Fibroblast of the aortic adventitia (primary cell): ENCODE measurements at places on chromosomes 1 and 21. TPM values are rescaled to one million over a fixed set of nuclear protein-coding genes. Genes with fewer than 3 reads are reported as not detected.

DNA sequence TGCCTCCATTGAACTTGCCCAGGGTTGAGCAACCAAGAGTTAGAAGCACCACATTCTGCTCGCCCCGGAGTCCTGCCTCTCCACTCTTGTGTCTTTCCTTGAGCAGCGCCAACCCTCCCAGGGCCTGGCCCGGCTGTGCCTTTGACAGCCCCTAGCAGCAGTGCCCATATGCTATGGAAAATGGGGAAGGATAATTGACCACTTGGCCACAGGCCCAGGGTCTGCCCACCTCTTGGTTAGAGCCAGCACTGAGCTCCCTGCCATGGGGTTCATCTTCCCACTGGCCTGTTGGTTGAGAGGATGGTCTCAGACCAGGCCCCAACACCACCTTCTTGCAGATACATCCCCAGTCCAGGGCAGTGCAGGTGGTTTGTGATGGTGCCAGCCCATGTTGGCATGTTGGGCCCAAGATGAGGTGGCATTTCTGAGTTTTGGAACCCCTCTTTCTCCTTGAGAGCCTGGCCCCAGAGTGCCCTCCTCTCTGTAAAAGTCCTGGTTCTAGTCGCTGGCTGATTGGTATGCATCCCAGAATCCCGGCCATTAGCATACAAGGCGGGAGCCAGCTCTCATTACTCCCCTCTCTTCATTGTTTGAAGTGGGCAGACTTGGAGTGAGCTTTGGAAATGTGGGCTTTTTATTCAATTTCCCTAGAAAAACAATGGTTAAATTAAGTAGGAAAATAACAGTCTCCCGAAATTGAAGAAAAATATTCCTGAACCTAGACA, 7.6 kb downstream of the ARHGEF10L start:
- no peak for DNase-seq

DNA sequence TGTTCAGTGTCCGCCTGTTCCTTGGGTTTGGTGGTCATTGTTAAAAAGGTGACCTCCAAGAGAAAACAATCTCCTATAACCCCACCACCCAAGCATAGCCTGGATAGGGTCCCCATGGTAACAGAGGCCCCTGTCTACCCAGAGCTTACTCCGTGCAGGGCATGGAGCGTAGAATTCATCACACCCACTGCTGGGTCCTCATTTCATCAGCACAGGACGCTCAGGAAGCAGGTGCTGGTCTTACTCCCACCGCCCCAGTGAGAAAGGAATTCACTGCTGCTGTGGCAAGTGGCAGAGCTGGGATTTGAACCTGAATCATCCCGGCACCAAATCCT, 37.0 kb downstream of the ARHGEF10L start:
- DNase-seq, result no peak

DNA sequence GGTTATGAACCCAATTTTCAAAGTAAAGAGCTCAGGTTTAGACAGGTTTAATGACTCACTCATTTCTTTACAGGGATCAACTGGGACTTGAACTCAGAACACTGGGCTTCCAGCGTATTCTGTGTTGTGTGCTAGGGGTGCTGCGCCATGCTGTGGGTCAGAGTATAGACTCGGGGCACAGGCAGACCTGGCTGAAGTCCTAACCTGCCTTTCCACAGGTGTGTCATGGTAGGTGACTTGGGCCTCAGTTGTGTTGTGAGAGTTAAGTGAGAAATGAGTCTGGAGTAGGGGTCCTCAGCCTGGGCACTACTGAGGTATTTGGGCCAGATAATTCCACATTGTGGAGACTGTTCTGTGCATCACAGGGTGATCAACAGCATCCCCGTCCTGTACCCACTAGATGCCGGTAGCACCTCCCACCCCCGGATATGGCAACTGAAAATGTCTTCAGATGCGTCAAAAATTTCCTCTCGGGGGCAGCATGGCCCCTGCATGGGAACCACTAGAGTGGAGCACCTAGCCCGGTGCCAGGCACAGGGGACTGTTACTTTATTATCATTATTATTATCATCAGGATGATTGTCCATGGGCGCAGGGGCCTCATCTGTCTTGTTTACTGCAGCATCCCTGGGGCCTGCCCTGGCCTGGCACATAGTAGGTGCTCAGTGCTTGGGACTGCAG, 575.5 kb downstream of the PTPRU start:
- no peak for DNase-seq

GRCh38 chr1:93876244-93876643, 2.8 kb downstream of the DNTTIP2 start:
- DNase-seq, result no peak

DNA sequence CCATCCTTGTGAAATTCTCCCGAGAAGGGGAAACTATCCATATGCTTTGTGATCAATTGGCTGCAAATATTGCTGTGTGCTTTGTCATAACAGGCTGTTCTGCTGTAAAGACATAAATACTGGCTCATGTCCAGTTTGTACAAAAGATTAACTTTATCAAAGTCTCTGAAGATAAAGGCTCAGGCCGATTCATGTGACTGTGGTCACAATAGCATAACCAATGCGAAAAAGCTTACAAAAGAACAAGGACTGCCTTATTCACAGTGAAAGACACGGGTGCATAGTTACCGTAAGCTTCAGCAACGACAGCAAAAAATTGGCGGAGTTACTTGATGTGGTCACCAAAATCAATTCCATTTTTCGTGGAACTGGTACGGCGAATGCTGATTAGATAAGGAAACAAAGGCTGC, 173.6 kb upstream of the CHRM3 start:
- no peak for DNase-seq

GRCh38 chr1:42833981-42834380, 12.4 kb upstream of the ZNF691 start:
- no peak for DNase-seq

GRCh38 chr1:89754518-89754917, 66.3 kb upstream of the LRRC8D start:
- peak; percentile 66 for DNase-seq

- no peak for DNase-seq
Measured at GRCh38 chr1:228176461-228177182, 11.0 kb downstream of the IBA57 start.

DNA sequence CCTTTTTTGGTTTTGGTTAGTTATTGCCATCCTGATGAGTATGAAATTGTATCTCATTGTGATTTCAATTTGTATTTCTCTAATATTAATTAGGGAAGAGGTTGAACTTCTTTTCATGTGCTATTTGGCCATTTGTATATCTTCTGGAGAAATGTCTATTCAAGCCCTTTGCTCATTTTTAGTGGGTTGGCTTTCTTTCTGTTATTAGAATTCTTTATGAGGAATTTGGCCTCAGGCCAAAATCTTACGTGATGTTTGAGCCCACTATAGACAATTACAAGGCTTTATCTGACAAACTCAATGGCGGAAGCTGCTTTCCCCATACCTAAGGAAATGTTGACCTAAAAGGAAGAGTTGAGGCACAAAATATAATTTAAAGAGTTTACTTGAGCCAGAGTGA, 32.9 kb downstream of the IVNS1ABP start:
- DNase-seq, result peak; percentile 12

DNA sequence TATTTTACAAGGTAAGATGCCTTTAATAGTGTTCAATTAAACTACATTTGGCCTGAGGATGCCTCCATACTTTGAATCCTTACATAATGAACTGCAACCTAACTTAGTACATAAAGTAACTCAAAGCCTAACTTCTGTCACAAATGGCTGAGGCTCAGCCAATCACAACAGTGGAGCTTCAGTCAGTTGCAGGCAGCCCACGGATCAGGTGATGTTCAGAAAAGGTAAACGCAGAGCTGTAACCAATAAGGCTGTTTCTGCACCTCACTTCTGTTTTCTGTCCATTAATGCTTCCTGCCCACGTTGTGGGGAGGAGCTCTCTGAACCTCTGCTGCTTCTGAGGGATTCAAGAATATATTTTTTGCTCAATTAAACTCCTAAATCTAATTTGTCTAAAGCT, 94.8 kb upstream of the KIAA0040 start:
- DNase-seq, result no peak

DNA sequence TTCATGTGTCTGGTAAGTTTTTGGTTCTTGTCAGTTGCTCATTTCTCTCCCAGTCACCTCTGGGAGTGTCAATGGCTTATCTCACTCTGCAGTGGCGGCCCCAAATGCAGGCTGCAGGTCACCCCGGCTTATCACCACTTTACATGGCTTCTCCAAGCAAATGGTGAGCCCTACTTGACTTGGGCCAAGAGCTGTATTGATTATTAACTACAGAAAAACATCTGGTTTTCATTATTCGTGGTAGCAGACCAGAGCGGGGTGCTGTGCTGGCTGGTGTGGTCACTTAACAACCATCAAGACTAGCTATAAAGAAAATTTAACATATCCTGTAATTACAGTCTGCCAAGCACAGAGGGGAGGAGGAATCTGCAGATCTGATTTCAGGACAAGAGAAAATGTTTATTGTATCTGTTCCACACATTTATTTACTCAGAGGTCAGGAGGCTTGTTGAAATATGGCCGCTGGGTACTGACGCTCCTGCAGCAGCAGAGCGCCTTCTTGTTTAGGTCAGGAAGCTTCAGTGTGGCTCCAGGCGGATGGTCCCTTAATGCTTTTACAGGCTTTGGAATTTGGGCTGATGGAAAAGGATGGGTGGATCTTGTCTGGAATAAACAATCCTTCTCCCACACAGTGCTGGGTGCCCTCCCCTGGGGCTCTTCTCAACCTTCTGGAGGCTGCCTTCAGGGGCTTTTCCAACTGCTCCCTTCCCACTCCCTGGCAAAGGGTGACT, 87.8 kb downstream of the HLX start:
- DNase-seq, result no peak

GRCh38 chr1:17059391-17060305, 5.8 kb upstream of the SDHB start:
- DNase-seq, result peak; percentile 81

- peak; percentile 54 for DNase-seq
Measured at GRCh38 chr1:9388335-9389180, 95.9 kb downstream of the SPSB1 start.

- no peak for DNase-seq
Measured at GRCh38 chr1:203880606-203881005, 19.2 kb downstream of the SNRPE start.

- DNase-seq, result peak; percentile 8
Measured at GRCh38 chr1:76876655-76877395, 9.5 kb downstream of the ST6GALNAC5 start.

- DNase-seq, result peak; percentile 16
Measured at GRCh38 chr1:81114191-81114590, 686.5 kb upstream of the ADGRL2 start.

- DNase-seq, result no peak
Measured at GRCh38 chr1:86205741-86206140, 49.2 kb upstream of the COL24A1 start.

GRCh38 chr1:114090738-114091505, 62.7 kb downstream of the SYT6 start:
- DNase-seq, result no peak

DNA sequence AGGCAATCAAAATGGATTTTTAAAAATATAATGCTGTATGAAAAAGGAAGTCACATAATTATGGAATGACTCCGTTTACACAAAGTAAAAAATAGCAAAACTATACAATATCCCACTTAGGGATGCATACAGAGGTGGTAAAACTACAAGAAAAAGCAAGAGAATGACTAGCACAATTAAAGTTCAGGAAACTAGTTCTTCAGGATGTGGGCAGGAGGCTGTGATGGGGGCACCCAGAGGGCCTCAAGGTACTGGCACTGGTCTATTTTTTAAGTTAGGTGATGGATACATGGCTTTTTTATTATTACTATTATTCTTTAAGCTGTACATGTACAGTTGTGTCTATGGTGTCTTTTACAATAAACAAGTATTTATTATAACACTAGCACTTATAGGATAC, 1.4 kb upstream of the ZC3H12A start:
- DNase-seq, result no peak

DNA sequence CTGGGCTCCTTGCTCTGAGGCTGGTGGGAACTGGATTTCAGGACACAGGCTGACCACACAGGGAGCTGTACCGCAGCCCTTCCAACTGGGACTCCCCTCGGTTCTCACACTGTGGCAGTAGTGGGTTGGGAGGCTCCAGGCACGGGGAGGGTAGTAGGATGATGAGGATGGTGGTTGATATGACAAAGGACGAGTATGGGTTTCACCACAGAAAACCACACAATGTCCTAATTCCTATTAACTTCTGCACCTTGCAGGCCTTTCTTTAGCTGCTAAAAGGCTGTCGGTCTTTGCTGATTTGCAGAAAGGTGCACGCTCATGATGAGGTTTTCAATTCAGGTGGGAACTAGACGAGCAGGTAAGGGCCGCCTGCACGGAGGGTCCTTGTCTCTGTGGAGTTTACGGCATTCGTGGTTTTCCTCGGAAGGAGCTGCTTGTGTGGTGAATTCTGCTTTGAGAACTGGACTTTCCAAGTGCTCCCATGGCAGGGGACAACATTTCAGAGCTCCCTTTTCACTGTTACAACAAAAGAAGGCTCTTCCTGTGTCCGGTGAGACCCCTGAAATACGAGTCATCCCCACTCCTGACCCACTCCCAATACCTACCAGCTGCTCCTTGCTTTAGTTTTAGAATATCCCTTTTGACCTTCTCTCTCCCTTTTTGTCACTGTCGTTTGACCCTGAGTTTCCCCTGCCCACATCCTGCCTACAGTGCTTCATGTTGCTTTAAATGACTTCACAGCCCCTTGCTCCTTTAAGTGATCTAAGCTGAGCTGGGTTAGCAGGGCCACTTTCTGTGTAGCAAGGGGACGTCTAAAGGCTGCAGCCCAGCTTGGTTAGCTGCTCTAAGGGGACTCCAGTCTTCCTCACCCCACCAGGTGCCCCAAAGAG, 125.1 kb downstream of the MRPS6 start:
- no peak for DNase-seq

GRCh38 chr1:51512120-51512519, 6.9 kb downstream of the EPS15 start:
- no peak for DNase-seq

GRCh38 chr1:205812271-205812877, 624 bp downstream of the SLC41A1 start:
- peak; percentile 21 for DNase-seq

DNA sequence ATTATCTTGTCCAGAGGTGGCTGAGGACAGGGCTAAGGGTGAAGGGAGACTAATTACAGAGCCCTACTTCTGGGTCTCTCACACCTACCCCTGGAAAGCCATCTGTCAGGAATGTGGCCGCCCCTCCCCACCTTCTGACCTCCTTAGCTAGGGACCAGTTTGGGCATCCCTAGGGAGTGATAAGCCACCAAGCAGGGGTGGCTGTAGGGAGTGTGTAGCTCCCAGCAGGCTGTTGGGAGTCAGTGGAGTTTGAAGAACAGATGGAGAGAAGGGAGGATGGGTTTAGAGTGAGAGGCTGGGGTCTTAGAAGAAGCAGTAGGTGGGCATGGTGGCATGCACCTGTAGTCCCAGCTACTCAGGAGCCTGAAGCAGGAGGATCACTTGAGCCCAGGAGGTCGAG, 808 bp upstream of the SERINC2 start:
- no peak for DNase-seq

GRCh38 chr1:192574073-192574472, 1.5 kb upstream of the RGS1 start:
- no peak for DNase-seq

GRCh38 chr1:61135291-61135690, 52.9 kb downstream of the NFIA start:
- no peak for DNase-seq

The KIF26B gene
- 4.6 and 20.9 TPM in 2 replicates for total RNA-seq

The IQGAP3 gene
- 0.41 and 28.7 TPM in 2 replicates for total RNA-seq

The TSPEAR gene
- 0.08 TPM in 1 of 2 replicates, not detected in the other for total RNA-seq

The DNASE2B gene
- not detected in 2 replicates for total RNA-seq

The TSPAN2 gene
- 0.18 and 2.5 TPM in 2 replicates for total RNA-seq

The SLAMF9 gene
- total RNA-seq, result not detected in 2 replicates

The LDLRAD1 gene
- not detected in 2 replicates for total RNA-seq

The INSRR gene
- 0.08 TPM in 1 of 2 replicates, not detected in the other for total RNA-seq
